HS-5 (cell line): ENCODE measurements at places on chromosomes 7 and 10.

GRCh38 chr10:101565936-101566332 lies 22.1 kb downstream of the POLL start:
- no peak for DNase-seq

DNA sequence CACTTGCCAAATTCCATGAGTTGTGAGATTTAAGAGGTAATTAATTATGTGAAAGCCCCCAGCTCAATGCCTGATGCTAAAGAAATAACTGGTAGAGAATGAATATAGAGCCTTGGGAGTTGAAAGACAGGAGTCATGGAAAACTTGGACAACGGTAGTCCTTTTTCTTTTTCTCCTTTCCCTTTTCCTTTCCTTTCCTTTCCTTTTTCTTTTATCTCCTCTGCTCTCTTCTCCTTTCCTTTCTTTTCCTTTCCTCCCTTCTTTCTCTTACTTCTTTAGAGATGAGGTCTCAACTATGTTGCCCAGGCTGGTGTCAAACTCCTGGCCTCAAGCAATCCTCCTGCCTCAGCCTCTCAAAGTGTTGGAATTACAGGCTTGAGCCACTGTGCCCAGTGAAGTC lies 7.9 kb upstream of the TSPAN15 start:
- DNase-seq: no peak

GRCh38 chr10:6140141-6140841 lies 51.5 kb downstream of the RBM17 start:
- no peak for DNase-seq

- no peak for DNase-seq
These were observed 118.6 kb downstream of the CNTNAP2 start for GRCh38 chr7:146235195-146235594.

- DNase-seq: no peak
These were observed 199.7 kb downstream of the IMMP2L start for GRCh38 chr7:111362506-111363054.

DNA sequence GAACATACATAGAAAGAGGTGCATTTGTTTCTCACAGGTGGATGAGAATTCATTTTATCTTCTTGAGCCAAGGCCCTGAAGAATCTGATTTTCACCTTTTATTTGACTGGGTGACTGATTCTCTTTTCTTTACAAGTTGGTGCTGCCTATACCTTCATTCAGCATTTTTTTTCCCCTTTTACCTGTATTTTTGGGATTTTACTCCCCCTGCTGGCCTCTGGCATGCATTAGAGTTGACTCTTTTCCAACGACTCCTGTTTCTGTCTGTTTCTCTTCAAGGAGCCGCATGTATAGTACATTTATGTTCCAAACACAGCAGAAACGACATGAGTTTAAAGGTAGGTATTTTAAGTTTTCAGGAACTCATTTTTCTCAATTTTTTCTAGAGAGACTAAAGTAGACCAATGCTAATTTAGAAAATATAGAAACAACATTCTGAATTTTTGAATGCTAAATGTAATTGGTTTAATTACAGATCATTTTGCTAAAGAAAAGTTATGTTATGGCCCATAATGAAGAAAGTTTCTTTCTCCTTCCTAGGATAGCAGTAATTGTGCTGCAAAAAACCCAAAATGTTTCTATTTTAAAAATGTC lies 149.8 kb upstream of the HDAC9 start:
- DNase-seq: peak; percentile 42

- no peak for DNase-seq
These were observed 56.4 kb upstream of the PLPP4 start for GRCh38 chr10:120400601-120401000.

- no peak for DNase-seq
These were observed 280.9 kb upstream of the IGFBP3 start for GRCh38 chr7:46201961-46202360.

DNA sequence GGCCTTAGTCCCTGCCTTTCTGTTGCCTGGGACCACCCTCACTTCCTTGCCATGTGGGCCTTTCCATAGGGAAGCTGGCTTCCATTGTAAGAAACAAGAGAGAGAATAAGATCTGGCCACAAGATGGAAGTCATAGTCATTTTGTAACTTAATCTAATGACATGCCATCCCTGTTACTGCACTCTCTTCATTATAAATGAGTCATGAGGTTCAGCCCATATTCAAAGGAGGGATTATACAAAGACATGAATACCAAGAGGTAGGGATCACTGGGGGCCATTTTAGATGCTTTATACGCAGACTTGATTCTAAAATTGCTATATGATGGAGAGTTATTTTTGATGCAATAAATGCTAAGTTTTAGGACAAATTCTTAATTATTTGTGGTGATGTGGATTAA lies 75.2 kb upstream of the CELF2 start:
- DNase-seq: no peak

DNA sequence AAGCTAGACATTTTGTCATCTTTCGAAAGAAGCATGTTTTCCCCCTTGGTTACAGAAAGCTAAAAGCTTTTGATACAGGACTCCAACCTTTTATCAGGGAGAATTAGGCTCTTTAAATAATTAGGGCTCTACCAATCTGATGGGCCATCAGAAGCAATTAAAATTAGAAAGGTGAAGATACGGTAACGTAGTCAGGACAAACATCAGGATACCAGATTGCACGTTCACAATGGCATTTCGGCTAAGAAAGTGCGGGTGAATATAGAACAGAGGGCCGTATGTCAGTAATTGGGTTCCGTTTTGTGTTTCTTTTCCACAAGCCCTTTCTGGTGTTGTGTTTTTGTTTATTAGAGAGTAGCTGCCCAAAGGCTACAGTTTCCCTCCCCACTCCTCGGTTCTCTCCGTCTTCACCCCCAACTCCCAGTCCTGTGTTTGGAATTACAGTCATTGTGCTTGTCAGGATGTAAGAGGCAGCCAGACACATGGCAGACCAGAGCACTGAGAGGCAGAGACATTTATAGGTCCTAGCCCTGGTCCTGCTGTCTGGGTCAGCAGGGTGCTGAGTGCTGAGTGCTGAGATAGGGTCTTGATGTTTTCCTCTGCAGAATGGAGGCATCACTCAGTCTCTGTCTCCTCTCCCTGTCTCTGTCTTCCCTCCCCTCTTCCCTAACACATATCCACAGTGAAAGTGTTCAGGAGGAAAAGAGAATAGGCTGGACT lies 5.5 kb downstream of the PFKP start:
- DNase-seq: no peak

DNA sequence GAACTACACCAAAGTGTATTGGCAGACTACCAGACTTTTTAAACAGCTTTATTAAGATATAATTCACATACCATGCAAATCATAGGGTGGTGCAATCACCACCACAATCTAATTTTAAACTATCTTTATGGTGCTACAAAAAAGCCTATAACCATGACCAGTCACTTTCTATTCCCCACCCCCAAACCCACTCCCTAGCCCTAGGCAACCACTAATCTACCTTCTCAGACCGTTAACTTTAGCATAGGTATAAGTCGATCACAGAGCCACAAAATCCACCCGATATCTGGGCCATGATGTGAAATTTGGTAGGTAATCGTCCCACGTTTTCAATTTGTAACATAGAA lies 536 bp upstream of the POM121 start:
- DNase-seq: no peak

DNA sequence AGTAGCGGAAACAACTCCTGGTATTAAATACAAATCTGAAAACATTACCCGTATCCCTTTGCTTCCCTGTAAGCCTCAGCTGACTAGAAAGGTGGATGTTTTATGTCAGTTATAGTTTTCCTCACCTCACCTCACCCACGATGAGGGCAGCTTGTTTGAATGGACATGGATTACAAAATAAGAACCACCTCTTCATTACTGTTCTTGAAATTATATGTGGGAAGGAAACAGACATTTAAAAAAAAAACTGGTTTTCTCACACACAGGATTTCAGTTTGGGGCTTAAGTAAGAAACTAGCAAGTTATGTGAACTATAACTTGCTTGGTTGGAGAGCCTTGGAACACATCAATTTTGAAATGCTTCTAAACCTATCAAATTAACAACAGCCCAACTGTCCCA lies 232.9 kb upstream of the CCDC6 start:
- DNase-seq: no peak

- DNase-seq: no peak
These were observed 57.2 kb downstream of the ITIH5 start for GRCh38 chr10:7609556-7609955.

DNA sequence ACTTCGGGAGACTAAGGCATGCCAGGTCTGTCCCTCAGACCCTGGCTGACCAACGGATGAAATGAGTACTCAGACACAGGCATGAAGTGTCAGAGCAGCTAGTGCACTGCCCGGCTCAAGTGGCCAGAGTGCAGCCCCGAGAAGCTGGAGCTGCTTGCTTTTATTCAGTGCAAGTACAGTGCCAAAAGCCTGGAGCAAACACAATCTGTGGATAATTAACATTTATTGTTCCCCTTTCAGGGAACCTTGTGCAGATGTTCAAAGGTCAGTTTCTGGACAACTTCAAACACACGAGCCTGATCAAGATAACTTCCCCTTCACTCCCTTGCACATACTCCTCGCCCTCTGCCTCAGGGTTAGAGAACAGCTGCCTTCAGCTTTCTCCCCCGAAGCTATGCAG lies 7.9 kb upstream of the ATE1 start:
- DNase-seq: no peak

DNA sequence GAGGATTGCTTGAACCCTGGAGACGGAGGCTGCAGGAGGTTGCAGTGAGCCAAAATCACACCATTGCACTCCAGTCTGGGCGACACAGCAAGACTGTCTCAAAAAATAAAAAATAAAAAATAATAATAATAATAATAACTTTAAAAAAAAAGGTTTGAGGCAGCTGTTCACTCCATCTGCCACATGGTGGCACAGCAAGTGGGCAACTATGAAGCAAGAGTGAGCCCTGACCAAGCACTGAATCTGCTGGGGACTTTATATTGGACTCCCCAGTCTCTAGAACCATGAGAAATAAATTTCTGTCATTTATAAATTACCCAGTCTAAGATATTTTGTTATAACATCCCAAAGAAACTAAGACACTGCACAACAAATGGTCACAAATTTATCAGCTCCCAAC lies 14.6 kb upstream of the BRI3 start:
- no peak for DNase-seq

DNA sequence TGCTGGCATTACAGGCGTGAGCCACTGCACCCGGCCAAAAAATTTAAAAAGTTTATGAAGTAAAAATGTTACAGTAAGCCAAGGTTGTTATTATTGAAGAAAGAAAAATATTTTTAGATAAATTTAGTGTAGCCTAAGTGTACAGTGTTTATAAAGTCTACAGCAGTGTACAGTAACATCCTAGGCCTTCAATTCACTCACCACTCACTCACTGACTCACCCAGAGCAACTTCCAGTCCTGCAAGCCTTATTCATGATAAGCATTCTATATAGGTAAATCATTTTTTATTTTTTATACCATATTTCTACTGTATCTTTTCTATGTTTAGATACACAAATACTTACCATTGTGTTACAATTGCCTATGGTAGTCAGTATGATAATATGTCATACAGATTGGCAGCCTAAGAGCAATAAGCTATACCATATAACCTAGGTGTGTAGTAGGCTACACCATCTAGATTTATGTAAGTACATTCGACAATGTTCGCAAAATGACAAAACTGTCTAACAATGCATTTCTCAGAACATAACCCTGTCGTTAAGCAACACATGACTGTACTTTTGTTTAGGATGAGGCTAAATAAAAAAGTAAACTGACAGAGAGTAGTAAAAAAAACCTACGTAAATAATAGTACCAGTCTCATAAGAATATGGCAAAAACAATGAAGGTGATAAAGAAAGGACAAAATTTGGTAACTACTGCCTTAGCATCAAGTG lies 77.8 kb upstream of the FAM133B start:
- no peak for DNase-seq

DNA sequence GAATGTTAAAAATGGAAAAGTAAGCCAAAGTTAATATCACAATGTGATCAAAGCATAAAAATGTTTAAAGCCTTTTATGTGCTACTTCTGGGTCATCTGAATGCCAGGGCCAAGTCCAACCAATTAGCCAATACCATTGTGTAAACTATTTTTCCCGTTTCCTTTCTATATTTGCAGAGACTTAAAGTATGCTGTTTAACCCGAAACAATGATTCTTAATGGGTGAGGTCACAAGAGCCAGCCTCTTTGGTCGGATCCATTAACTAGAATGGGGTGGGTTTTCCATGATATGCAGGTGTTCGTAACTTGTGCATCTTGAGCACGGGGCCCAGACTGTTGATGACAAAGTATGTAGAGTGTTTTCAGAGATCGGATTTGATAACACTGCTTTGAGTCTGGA lies 111.3 kb upstream of the IGFBP3 start:
- no peak for DNase-seq

GRCh38 chr7:19213746-19214145 lies 68.5 kb upstream of the FERD3L start:
- DNase-seq: no peak

DNA sequence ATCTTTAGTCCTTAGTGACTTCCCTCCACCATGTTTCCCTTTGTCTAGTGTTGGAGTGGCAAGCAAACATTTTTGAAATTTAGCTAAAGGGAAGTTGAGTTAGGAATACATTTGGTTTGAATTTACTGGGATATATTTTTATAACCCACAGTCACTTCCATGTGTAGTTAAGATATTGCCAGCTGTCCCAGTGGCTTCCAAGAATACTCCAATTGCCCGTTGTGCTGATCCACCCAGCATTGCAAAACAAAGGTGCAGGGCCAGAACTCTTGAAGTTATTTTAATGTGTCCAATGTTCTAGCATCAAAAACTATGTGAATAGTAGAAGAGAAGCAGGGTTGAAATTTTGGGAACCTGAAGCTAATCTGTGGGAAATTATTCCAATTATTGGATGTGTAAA lies 2.5 kb upstream of the P4HA1 start:
- no peak for DNase-seq

- peak; percentile 5 for DNase-seq
These were observed 182.6 kb upstream of the CXCL12 start for GRCh38 chr10:44567471-44567870.

- DNase-seq: no peak
These were observed 12.9 kb downstream of the COL17A1 start for GRCh38 chr10:104072786-104073185.

DNA sequence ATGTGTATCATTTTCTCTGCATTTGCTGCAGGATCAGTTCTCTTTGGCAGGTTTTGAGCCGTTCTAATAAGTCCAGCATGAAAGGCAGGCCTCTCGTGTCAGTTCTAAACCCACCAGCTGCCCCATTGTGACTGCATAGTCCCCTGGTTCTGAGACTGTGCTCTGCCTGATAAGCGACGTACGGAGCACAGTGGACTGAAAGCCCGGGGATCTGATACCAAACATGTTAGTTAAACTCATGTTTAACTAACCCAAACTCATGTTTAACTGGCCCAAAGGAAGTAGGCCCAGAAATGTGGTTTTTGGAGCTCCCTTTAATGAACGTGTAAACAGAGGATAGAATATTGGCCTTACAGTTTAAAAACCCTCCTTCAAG lies 98.0 kb upstream of the PDCD4 start:
- no peak for DNase-seq
